LHCN-M2 (cell line): ENCODE measurements at places on chromosomes 3 and 15.
A peak's percentile ranks its signal among the peaks of the same experiment; 100 is the strongest.

DNA sequence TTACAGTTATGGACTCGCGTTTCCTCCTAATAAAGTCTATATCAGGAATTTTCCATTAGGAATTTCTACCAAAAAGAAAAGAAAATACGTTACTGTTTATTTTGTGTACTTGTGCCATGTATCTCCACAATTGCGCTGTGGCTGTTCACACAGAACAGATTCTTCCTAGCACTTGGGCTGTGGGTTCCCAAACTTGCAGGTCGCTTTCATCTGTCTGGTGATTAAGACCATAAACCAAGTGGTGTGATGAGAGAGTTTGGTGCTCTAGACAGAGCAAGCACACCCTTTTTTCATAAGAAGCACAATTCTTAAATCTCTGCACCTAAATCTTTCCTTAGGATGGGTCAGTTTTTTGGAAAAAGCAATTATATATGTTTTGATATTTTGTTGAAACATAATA lies 203.3 kb downstream of the TP63 start:
- DNase-seq: no peak

GRCh38 chr3:134014270-134014669 lies 15.5 kb downstream of the SLCO2A1 start:
- DNase-seq: no peak

DNA sequence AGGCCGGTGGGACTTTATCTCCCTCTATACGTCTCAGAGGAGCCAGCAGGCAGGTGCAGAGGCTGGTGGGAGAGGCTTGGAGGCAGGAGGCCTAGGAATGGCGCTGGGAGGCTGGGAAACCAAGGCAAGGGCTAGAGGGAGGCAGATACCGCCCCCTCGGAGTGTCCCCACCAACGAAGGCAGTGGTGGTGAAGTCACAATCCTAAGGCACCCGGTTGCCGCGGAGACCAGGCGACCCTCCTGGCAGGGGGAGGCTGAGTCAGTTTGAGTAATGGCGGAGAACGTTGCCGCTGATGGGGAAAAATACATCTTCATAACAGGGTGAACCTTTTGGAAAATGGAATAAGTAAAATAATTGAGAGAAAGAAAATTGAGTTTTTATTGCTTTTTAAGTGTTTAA lies 29.9 kb upstream of the CACNA2D2 start:
- no peak for DNase-seq

- DNase-seq: no peak
Observed at GRCh38 chr3:122660297-122660974, 20.2 kb upstream of the PARP14 start.

DNA sequence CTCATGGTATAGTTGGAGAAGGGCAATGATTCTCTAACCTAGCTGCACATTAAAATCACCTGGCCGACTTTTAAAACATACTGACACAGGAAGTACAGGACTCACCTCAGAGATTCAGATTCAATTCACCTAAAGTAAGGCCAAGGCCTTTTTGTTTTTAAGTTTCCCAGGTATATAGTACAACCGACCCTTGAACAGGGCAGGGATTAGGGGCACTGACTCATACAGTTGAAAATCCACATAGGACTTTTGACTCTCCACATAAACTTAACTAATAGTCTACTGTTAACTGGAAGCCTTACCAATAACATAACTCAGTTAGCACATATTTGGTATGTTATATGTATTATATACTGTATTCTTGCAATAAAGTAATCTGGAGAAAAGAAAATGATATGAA lies 129.5 kb upstream of the ABI3BP start:
- no peak for DNase-seq

- peak; percentile 26 for DNase-seq
Observed at GRCh38 chr3:172302203-172302602, 146.1 kb downstream of the GHSR start.

DNA sequence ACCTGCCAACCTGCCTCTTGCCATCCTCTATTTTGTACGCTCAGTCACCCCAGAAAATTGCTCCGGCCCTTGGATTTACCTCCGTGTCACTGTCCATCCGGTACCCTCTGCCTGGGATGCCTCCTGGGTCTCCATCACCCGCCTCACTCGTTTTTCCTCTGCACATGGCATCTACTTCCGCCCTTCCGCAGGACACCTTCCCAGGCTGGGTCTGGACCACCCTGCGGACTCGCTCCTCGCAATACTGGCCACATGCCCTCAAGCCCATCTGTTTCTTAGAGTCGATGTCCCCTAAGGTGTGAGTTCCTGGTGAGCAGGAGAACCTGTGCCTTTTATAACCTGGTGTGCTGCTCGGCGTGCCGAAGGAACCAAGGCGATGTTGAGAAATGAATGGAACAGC lies 58.5 kb downstream of the APBA2 start:
- DNase-seq: no peak

DNA sequence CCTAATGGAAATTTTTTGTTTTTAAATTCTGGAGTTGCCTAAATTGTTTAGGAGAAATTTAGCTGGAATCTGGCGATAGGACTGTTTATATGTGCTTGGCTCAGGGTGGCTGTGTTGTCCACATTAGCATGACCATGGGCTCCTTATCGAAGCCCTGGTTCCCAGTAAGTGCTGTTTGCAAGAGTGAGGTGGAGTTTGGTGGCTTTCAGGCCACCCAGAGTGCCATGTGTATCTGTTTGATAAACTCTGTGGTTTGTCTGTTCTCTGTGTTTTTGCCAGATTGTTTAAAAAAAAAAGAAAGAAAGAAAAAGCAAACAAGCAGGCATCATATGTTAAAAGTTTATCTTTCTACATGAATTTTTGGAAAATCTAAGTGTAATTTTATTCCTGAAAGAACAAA lies 51.5 kb downstream of the PLCL2 start:
- no peak for DNase-seq
